Stimulated activated CD8-positive, alpha-beta memory T cell treated with anti-CD3 and anti-CD28 coated beads, Interleukin-15, amount 100 ng/mL, for 1 hour (primary cell): ENCODE measurements at places on chromosomes 12 and 14.

DNA sequence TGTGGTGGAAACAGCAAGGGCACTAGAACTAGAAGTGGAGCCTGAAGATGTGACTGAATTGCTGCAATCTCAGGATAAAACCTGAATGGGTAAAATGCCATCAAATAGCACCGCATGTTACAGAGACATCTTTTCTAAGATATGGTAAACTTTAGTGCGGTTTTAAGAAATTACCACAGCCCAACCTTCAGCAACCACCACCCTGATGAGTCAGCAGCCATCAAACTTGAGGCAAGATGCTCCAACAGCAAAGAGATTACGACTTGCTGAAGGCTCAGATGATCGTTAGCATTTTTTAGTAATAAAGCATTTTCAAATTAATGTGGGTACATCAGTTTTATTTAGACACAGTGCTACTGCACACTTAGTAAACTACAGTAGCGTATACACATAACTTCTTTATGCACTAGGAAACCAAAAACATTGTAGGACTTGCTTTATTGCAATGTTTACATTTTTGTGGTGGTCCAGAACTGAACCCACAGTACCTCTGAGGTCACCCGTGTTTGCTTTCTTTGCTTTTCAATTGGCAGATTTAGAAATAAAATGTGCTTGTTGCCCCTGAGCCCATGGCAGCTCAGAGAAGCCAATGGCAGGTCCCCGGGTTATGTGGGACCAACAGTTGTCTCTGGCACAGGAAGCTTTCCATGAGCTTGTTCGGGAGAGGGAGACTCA lies 15.9 kb downstream of the GOLGA3 start:
- no peak for DNase-seq

DNA sequence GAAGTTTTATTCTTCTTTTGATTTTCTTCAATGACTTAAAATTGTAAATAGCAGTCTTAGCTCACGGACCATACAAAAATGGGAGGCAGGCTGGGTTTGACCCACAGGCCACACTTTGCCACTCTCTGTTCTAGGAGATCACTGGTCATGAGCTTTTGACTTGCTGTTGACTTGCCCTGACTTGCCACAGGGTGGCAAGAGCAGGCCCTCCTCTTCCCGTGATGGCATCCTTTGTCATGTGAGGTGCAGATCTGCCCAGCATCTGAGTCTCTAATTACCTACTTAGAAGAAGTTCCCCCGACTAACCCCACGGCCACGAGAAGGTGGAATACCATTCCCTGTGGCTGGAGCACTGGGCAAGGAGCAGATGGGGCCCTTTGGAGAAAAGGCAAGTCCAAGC lies 81.0 kb upstream of the SCAF11 start:
- DNase-seq: no peak

- DNase-seq: no peak
These were observed 20.4 kb downstream of the ACVR1B start for GRCh38 chr12:51971679-51972421.

GRCh38 chr14:103861413-103862392 lies 14.3 kb upstream of the PPP1R13B start:
- DNase-seq: no peak

- DNase-seq: no peak
These were observed 4.9 kb downstream of the SLC6A13 start for GRCh38 chr12:257521-258321.

DNA sequence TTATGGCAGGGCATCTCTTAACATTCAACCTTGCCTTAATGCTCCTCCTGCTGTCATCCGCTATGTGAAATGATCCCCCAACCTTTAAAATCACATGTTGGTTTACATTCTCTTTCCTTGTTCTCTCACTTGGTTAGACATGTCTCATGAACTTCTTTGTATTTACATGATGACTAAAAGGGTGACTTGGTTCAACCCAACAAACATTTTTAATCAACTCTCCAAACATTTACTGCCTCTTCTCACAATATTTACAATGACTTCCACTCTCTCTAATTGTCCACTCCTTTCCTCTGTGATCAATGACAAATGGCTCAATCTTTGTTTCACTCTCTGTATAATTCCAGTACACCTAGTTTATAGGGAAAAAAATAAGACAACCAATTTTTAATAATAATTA lies 506.1 kb downstream of the NELL2 start:
- no peak for DNase-seq

DNA sequence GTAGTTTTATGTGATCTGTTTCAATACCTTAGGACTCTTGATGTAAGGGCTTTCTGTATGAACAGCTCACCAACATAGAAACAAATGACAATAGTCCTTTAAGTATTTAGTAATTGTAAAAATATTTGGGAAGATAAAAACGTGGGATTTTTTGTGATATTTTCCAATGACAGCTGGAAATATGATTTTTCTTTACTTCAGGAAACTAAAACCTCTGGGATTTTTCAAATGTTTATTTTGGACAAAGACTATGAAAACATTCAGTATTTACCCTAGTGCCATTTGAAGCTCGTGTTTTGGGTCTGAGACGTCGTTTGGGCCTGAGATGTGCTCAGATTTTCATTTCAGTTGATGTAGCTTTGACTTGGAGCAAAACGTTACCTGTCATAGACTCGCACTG lies 240.0 kb downstream of the BMP4 start:
- DNase-seq: no peak
